ENCODE measurements at places on chromosomes 6 and 20.

- DNase-seq, result no peak
These were observed 163.4 kb upstream of the DEFB112 start for GRCh38 chr6:50213146-50213545.

DNA sequence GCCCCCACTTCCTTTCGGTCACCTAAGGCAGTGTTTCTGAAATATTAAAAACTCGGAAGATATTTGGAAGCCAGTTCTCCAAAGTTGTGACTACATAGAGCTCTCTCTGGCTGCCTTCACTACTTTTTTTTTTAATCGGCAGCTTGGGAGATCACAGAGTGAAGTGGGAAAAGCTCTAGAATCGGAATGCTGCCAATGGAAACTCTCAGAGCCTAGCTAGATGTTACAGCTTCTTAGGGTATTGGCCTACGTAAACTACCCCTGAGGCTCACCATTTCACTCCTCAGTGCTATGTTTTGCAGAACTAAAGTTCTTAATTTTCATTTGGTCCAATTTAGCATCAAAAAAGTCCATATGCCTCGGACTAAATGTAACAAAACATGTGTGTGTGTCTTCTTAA, 14.5 kb downstream of the SERPINB1 start:
- no peak for DNase-seq

DNA sequence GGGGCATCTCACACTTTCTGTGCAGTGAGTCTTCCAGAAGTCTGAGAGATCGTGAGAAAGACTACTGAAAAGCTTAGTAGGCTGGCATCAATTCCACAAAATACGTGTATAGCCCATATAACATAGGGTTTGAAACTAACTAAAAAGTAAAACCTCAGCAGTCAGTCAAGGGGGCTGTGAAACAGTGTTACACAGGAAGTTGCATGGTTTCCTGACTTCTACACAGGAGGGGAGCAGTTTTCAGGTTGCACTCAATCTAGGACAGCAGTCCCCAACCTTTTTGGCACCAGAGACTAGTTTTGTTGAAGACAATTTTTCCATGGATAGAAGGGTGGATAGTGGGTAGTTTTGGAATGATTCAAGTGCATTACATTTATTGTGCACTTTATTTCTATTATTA, 4.7 kb upstream of the LY86 start:
- DNase-seq, result no peak

DNA sequence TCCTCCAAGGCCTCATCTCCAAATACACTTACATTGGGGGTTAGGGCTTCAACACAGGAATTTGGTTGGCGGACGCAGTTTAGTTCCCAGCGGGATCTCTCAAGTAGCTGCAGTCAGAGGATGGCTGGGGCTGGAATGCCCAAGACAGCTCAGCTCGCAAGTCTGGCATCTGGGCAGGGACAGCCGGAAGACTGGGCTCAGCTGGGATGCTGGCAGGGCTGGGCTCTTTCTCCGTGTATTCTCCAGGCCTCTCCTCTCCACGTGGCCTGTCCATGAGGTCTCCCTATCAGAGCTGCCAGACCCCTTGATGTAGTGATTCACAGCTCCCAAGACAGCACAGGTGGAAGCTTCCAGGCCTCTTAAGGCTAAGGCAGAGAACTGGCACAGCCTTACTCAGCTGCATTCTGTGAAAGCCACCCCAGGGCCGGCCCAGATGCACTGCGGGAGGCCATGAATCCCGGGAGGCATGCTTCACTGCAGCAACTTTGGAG, 5.0 kb downstream of the FGD2 start:
- no peak for DNase-seq

GRCh38 chr20:44309763-44310663, 989 bp downstream of the FITM2 start:
- peak; percentile 30 for DNase-seq

DNA sequence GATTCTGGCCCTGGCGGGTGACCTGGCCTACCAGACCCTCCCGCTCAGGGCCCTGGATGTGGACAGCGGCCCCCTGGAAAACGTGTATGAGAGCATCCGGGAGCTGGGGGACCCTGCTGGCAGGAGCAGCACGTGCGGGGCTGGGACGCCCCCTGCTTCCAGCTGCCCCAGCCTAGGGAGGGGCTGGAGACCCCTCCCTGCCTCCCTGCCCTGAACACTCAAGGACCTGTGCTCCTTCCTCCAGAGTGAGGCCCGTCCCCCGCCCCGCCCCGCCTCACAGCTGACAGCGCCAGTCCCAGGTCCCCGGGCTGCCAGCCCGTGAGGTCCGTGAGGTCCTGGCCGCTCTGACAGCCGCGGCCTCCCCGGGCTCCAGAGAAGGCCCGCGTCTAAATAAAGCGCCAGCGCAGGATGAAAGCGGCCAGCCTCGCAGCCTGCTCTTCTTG, 868 bp upstream of the SLC2A4RG start:
- peak; percentile 38 for DNase-seq

DNA sequence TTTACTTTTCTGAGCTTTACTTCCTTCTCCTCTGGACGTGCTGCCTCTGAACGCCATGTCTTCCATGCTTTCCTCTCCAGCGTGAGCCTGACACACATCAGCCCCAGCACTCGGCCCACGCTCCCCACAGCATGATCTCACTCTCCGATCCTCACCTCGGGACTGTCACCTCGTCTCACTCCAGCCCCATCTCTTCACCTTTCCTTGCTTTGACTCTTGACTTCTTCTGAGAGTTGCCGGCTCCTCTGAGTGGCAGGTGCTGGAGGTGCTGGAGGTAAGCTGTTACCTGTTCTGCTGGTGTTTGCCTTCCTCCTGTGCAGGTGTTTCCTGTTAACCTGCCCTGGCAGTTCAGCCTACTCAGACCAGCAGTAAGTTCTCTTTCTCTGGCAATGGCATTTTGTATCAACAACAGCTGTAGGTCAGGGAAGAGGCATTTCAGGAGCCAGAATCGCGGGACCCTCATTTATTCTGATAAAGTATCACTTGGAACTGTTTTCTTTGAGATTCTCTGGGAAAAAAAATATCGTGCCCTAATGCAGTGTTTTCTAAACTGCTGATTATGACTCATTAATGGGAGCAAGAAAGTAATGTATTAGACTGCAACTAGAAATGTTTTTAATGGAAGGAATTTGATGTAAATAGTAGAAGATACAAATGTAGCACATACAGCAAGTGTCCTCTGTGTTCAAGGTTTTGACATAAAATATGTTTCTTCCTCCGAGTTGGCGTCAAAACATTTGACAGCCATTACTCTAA, 106.5 kb downstream of the ARID1B start:
- DNase-seq, result peak; percentile 84

- no peak for DNase-seq
These were observed 4.1 kb downstream of the RTEL1 start for GRCh38 chr20:63661959-63662812.

GRCh38 chr20:38203337-38203980, 38.4 kb upstream of the TGM2 start:
- no peak for DNase-seq

GRCh38 chr20:23094927-23095326, 8.8 kb upstream of the CD93 start:
- peak; percentile 27 for DNase-seq

DNA sequence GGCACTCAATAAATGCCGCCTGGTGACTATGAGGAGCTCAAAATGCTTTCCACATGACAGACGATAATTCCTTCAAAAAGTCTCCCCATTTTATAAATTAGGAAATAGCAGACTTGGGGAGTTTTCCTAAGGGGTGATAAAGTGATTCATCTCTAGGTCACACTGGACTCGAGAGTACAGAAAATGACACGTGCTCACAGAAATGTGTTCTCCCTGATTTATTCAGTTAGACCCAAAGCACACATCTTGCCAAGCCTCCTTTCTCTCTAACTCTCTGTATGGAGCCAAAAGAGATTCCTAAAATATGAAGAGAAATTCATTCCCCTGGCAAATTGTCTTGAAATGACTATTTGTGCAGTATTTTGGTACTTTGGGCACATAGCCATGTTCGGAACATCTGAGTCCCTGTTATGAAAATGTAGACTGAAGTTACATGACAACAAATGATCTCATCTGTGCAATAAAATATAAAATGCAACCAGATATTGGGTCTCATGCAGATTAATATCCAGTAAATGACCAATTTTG, 381.1 kb downstream of the TFAP2B start:
- DNase-seq, result no peak

- DNase-seq, result no peak
These were observed 108.2 kb downstream of the NRN1 start for GRCh38 chr6:5898563-5898962.

- peak; percentile 78 for DNase-seq
These were observed 59.4 kb upstream of the CITED2 start for GRCh38 chr6:139433631-139434419.

DNA sequence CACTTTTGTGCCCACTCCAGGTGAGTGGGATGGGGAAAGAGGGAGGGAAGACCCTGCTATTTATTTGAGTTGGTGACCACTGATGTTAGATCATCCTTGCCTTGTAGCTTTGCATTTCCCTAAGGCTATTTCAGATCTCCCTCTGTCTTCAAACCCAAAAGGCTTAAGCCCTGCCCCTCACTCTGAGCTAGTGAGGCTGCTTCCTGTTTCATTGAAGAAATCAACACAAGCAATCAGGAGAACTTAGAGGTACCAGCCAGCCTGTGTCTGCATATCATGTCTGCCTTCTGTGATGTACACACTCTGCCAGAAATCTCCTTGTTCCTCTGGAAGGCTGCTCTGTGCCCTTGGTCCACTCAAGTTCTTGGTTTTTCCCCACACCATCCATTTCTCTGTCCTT, 135.3 kb downstream of the ARID1B start:
- DNase-seq, result no peak

DNA sequence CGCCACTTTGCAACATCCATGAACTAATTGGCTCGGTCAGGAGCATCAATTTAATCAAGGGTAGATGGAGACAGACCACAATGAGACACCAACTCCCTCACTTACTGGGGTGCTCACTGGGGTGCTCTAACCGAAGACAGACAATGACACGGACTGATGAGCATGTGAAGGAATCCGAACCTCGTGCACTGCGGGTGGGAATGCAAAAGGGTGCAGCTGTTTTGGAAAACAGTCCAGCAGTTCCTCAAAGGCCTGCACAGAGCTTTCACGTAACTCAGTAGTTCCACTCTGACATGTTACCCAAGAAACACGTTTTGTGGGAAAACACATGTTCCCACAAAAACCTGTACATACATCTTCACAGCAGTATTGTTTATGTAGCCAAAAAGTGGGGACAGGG, 26.8 kb downstream of the ANKRD60 start:
- no peak for DNase-seq

GRCh38 chr6:67391955-67392354, 1243.1 kb upstream of the ADGRB3 start:
- DNase-seq, result no peak

All from inflammatory macrophage (primary cell).